ENCODE measurements at places on chromosomes 5 and 9. TPM values are rescaled to one million over a fixed set of nuclear protein-coding genes. Genes with fewer than 3 reads are reported as not detected.

DNA sequence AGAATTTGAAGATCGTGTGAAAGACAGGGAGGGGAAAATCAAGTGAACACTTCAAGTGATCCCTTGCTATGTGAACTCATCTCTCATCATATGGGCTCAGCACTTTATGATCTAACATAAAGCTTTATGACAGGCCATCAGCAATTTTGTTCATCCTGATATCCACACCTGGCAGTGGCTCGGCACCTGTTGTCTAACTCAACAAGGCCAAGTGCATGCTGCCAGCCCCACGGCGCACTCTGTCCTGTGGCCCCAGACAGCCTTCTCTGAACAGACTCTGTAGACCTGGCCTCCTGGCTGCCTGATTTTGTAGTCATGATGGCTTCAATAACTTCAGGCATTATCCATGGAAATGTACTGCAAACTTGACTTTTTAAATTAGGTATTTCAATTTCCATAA, 106.3 kb downstream of the MEF2C start:
- no peak overlapping the region for H3K4me3 ChIP-seq
- no peaks in the 10 kb centered on the region for H3K36me3 ChIP-seq
- H3K27ac ChIP-seq = no peak overlapping the region
- H3K4me1 ChIP-seq = no peaks in the 10 kb centered on the region

The DDX46 gene
- total RNA-seq = 89.4 TPM

- H3K4me3 ChIP-seq = peak within 1 kb of the TSS; percentile 35
- no peaks in the 10 kb centered on the region for H3K4me1 ChIP-seq
- no peak for DNase-seq
- H3K27me3 ChIP-seq = peaks cover 54% of the 10 kb centered on the region
- peak within 1 kb of the TSS; percentile 58 for H3K27ac ChIP-seq
- no peaks in the 10 kb centered on the region for H3K36me3 ChIP-seq
These were observed at the start of gene KCNN2 for GRCh38 chr5:114361724-114362196. Gene KCNN2 (plus strand): TSS chr5:114362070. CDS start chr5:114362140, 70 bp downstream.

The CCL21 gene
- total RNA-seq = not detected

GRCh38 chr9:138105561-138106505, 228.3 kb downstream of the CACNA1B start:
- no peaks in the 10 kb centered on the region for H3K36me3 ChIP-seq
- no peaks in the 10 kb centered on the region for H3K4me1 ChIP-seq
- peak; percentile 38 for DNase-seq

GRCh38 chr5:108639366-108639765, 108.3 kb upstream of the FER start:
- peaks cover 8% of the 10 kb centered on the region for H3K27me3 ChIP-seq
- DNase-seq = no peak
- H3K36me3 ChIP-seq = no peaks in the 10 kb centered on the region

Measured in activated CD4-positive, alpha-beta T cell treated with anti-CD3 and anti-CD28 coated beads, Interleukin-2, amount 10 ng/mL, durations not matched to agents 24 days and 14 days (primary cell).